Endodermal cell (in vitro differentiated cells): ENCODE measurements at places on chromosomes 3 and 15. TPM values are rescaled to one million over a fixed set of nuclear protein-coding genes. Genes with fewer than 3 reads are reported as not detected.

DNA sequence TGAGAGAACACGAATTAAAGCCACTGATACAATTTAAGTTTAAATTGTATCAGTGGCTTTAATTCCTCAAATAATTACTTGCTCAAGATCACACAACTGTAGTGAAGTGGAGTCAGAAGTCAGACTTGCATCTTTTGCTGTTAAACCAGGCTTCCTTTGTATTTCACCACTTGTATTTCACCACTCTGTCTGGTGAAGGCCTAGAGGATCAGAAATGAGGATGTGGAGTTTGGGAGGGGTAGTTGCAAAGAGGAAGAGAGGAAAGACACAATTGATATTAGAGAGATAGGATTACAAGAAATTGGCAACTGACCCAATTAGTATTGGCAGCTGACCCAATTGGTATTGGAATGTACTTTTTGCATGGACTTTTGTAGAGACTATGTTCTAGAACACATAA, 288.1 kb upstream of the GPR149 start:
- H3K27ac ChIP-seq, result no peak overlapping the region
- H3K4me3 ChIP-seq, result no peak overlapping the region
- no peak for DNase-seq

DNA sequence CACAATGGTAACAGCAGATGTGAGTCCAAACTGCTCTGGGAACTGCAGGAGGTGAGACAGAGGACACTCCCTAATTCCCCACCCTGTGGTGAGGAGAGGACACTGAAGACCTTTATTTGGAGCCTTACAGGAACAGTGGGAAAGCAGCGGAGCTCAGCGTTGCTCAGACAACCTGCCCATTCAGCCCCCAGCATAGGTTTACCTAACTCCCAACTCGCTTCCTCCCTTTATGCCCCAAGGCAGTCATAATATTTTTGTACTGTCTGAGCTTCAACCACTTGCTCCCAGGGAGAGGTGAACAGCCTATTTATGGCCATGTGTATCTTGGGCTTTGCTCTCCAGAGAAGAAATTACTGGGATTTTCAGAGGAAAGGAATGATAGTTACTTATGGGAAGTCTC, 34.1 kb downstream of the SHC4 start:
- no peaks in the 10 kb centered on the region for H3K4me1 ChIP-seq
- H3K4me3 ChIP-seq, result no peak overlapping the region
- no peaks in the 10 kb centered on the region for H3K36me3 ChIP-seq

GRCh38 chr3:160545504-160545871, 19.9 kb downstream of the KPNA4 start:
- H3K4me3 ChIP-seq, result no peak overlapping the region
- no peak for DNase-seq
- peaks cover 13% of the 10 kb centered on the region for H3K36me3 ChIP-seq
- no peaks in the 10 kb centered on the region for H3K27me3 ChIP-seq
- no peak overlapping the region for H3K27ac ChIP-seq

- H3K27ac ChIP-seq, result no peak overlapping the region
- no peaks in the 10 kb centered on the region for H3K36me3 ChIP-seq
- no peak for DNase-seq
- H3K4me1 ChIP-seq, result peaks cover 3% of the 10 kb centered on the region
- H3K4me3 ChIP-seq, result no peak overlapping the region
Observed at GRCh38 chr3:197734667-197735318, 1.9 kb downstream of the RUBCN start.

DNA sequence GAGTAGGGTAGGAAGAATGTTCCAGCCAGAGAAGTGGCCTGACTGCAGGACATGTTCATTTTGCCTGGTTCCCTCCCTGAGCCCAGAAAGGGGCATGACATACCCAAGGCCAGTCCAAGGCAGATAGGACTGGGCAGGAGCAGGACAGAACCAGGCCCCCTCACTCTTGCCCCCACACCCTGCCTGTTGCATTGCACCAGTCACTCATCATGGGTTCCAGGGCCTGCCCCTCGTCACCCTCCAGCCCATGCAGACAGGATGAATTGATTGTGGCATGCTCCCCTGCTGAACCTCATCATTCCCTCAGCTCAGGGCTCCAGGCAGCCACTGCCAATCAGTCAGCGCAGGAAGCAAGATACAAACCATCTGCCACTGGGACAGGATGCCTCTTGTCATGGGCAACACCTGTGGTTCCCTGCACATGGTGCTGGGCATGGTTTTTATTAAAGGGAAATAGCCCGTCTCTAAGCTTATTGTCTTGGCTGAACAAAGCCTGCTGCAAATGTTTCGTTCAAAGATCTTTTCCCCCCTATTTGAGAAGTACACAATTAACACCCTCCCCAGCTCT, 48.9 kb downstream of the RASGRF1 start:
- DNase-seq, result no peak
- H3K27ac ChIP-seq, result peak overlapping the region; percentile 54
- no peaks in the 10 kb centered on the region for H3K4me1 ChIP-seq
- H3K36me3 ChIP-seq, result no peaks in the 10 kb centered on the region
- H3K4me3 ChIP-seq, result no peak overlapping the region

DNA sequence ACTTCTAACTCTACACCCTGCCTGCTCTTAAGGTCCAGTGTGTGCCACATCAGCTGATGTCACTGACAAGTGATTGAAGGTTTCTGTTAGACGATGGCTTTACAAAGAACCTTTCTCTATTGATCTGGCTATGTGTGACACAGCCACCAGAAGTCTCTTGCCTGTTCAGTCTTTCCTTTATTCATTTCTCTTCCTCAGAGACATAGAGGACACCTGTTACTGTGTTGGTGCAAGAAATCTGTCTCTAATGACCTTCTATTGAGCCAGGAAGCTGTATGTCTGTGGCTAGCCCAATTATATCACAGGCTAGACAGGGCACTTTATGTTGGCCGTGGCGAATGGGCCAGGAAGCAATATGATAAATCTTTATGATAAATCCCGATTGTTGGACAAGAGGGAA, 173.3 kb upstream of the GAP43 start:
- H3K36me3 ChIP-seq, result no peaks in the 10 kb centered on the region
- H3K27ac ChIP-seq, result no peak overlapping the region
- DNase-seq, result no peak
- no peaks in the 10 kb centered on the region for H3K4me1 ChIP-seq
- H3K4me3 ChIP-seq, result no peak overlapping the region

GRCh38 chr3:20185331-20185678, 701 bp downstream of the SGO1 start:
- H3K36me3 ChIP-seq, result peaks cover 29% of the 10 kb centered on the region
- peak; percentile 45 for DNase-seq
- H3K4me3 ChIP-seq, result peak overlapping the region; percentile 96
- no peak overlapping the region for H3K27ac ChIP-seq
- no peaks in the 10 kb centered on the region for H3K27me3 ChIP-seq
- no peaks in the 10 kb centered on the region for H3K4me1 ChIP-seq

DNA sequence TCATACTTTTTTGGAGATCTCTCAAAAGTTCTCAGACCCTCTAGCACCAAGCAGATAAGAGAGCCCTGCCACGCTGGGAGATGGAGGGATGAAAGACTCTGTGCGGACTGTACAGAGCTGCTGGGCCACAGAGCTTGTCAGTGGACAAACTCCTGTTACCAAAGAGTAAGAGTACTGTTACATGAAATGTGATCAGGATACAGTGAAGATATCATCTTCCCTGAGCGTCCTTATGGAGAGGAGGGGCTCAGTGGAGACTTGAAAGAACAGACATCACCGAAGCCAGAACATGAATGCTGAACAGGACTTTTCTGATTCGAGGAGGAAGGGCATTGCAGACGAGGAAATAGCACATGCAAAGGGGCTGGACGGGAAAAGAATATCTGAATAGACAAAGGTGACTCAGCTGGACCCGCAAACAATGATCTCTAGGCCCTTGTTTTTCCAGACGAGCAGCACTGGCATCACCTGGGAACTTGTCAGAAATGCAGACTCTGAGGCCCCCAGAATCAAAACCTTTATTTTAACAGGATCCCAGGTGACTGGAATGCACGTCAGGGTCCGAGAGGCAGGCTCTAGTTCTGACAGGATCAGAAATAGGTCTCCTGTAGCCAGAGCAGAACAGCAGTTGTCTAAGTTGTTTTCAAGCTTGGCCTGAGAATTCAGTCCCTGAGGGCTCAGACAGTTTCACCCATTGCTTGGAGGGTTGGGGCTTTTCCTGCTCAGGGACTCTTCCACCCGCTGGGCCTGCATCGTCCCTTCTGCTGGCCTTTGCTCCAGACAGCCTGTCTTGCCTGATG, 277.9 kb downstream of the RPLP1 start:
- no peak overlapping the region for H3K4me3 ChIP-seq
- no peaks in the 10 kb centered on the region for H3K36me3 ChIP-seq
- no peaks in the 10 kb centered on the region for H3K4me1 ChIP-seq
- DNase-seq, result no peak

DNA sequence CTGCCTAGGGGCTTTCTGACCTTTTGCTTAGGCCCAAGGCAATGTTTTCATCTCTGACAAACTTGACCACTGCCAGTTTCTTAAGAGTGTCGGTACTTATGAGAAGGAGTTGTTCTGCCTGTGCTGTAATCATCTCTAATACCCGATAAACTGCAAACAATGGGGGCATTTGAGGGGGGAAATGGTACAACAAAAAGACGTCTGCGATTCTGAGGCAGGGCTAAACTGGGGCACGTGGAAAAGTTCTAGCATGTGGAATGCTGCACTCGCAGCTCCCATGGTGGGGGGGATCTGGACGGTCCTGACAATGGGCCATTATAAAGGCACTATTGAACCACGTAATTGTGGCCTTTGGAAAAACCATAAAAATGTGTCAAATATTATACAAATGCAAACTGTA, 73.1 kb upstream of the SAMMSON start:
- H3K27ac ChIP-seq, result no peak overlapping the region
- H3K36me3 ChIP-seq, result no peaks in the 10 kb centered on the region
- no peak for DNase-seq

- H3K27me3 ChIP-seq, result no peaks in the 10 kb centered on the region
- no peak for DNase-seq
- H3K27ac ChIP-seq, result no peak overlapping the region
- H3K4me1 ChIP-seq, result no peaks in the 10 kb centered on the region
- H3K36me3 ChIP-seq, result no peaks in the 10 kb centered on the region
Observed at GRCh38 chr3:174099724-174100123, 702.2 kb downstream of the NLGN1 start.

- no peaks in the 10 kb centered on the region for H3K27me3 ChIP-seq
- no peak overlapping the region for H3K4me3 ChIP-seq
- DNase-seq, result no peak
- no peak overlapping the region for H3K27ac ChIP-seq
Observed at GRCh38 chr15:97319291-97319690, 641.2 kb upstream of the ARRDC4 start.

- H3K4me3 ChIP-seq, result no peak overlapping the region
- DNase-seq, result no peak
- no peaks in the 10 kb centered on the region for H3K4me1 ChIP-seq
- H3K36me3 ChIP-seq, result no peaks in the 10 kb centered on the region
Observed at GRCh38 chr3:168865022-168865551, 769.4 kb upstream of the GOLIM4 start.

DNA sequence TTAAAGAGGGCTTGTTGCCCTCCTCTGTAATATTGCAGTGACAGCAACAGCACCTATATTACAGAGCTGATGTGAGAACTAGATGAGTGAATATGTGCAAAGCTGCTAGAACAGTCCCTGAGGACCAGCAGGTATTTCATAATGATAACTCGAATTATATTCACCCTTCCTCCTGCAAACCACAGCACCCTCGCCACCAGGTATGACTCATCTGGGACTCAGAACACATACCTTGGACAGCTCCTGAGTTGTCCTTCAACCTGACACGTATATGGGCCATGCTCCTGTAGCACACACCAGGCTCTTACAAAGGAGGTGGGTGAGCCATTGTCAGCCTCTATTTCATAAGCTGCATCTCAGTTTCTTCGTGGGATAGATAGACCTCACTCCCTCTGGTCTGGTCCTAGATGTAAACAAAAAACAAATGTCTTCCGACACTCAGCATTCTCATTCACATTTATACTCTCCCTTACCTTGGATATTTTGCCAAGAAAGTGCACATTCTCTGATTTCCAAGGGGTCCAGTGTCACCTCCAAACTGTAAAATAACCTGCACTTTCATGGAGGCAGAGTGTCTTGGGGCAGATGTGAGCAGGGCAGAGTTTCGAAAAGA, 124.5 kb downstream of the TLE3 start:
- no peak overlapping the region for H3K4me3 ChIP-seq
- H3K36me3 ChIP-seq, result no peaks in the 10 kb centered on the region
- H3K27ac ChIP-seq, result no peak overlapping the region
- peak; percentile 81 for DNase-seq

GRCh38 chr15:93017526-93017925, 71.5 kb downstream of the RGMA start:
- no peaks in the 10 kb centered on the region for H3K4me1 ChIP-seq
- no peaks in the 10 kb centered on the region for H3K27me3 ChIP-seq
- H3K27ac ChIP-seq, result no peak overlapping the region
- H3K36me3 ChIP-seq, result peaks cover 98% of the 10 kb centered on the region

DNA sequence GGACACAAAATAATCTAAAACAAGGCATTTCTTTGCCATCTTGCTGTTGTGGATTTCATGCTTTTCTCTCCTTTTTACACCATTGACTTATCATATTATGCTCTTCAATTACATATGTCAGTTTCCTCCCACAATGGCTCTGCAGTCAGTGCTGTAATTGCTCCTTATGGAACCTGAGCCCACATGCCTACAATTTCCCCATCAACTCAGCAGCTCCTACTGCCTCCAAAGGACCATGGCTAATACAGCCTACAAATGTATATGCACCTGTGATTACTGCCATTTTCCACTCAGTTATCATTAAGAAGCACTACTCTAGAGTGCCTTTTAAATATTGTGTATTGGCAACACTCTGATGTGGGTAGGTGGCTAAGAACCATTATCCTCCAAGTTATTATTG, 30.8 kb downstream of the RTP4 start:
- H3K4me3 ChIP-seq, result no peak overlapping the region
- H3K27me3 ChIP-seq, result no peaks in the 10 kb centered on the region
- no peaks in the 10 kb centered on the region for H3K36me3 ChIP-seq
- H3K27ac ChIP-seq, result no peak overlapping the region
- DNase-seq, result no peak

GRCh38 chr3:152737021-152737908, 97.7 kb upstream of the P2RY1 start:
- H3K4me3 ChIP-seq, result no peak overlapping the region
- peaks cover under 1% of the 10 kb centered on the region for H3K4me1 ChIP-seq
- H3K27me3 ChIP-seq, result no peaks in the 10 kb centered on the region
- H3K36me3 ChIP-seq, result no peaks in the 10 kb centered on the region
- DNase-seq, result no peak

- no peaks in the 10 kb centered on the region for H3K36me3 ChIP-seq
- DNase-seq, result no peak
- no peak overlapping the region for H3K27ac ChIP-seq
- H3K4me1 ChIP-seq, result peaks cover 2% of the 10 kb centered on the region
- H3K27me3 ChIP-seq, result peaks cover 37% of the 10 kb centered on the region
Observed at GRCh38 chr3:175105066-175105465, 245.9 kb downstream of the NAALADL2 start.

GRCh38 chr15:67690936-67691335, 134.4 kb upstream of the SKOR1 start:
- no peaks in the 10 kb centered on the region for H3K27me3 ChIP-seq
- H3K27ac ChIP-seq, result no peak overlapping the region
- no peaks in the 10 kb centered on the region for H3K4me1 ChIP-seq
- no peaks in the 10 kb centered on the region for H3K36me3 ChIP-seq
- DNase-seq, result no peak

IL17RE gene
- 1.2 to 1.8 TPM (median 1.2 TPM) in 3 replicates for total RNA-seq

HTR3E gene
- total RNA-seq, result not detected in 3 replicates

GJD2 gene
- total RNA-seq, result 0.16 TPM in 1 of 2 replicates, not detected in the other

HDC gene
- 0.31 and 0.61 TPM in 2 replicates for total RNA-seq

ACTRT3 gene
- 0.35 to 0.82 TPM (median 0.67 TPM) in 3 replicates for total RNA-seq

ADAM10 gene
- total RNA-seq, result 191 to 243 TPM (median 194 TPM) in 3 replicates

FETUB gene
- total RNA-seq, result not detected in 2 replicates
